Fibroblast of skin of left biceps (primary cell): ENCODE measurements at places on chromosomes 2 and 18.

GRCh38 chr2:103980401-103980800 is 873.5 kb upstream of the POU3F3 start:
- no peak for DNase-seq

- DNase-seq, result peak; percentile 97
These were observed 97.0 kb upstream of the CD226 start for GRCh38 chr18:70044632-70045031.

- no peak for DNase-seq
These were observed 39.3 kb upstream of the ITSN2 start for GRCh38 chr2:24399434-24400206.

- peak; percentile 73 for DNase-seq
These were observed 2.3 kb downstream of the KCNE4 start for GRCh38 chr2:223054193-223054781.

DNA sequence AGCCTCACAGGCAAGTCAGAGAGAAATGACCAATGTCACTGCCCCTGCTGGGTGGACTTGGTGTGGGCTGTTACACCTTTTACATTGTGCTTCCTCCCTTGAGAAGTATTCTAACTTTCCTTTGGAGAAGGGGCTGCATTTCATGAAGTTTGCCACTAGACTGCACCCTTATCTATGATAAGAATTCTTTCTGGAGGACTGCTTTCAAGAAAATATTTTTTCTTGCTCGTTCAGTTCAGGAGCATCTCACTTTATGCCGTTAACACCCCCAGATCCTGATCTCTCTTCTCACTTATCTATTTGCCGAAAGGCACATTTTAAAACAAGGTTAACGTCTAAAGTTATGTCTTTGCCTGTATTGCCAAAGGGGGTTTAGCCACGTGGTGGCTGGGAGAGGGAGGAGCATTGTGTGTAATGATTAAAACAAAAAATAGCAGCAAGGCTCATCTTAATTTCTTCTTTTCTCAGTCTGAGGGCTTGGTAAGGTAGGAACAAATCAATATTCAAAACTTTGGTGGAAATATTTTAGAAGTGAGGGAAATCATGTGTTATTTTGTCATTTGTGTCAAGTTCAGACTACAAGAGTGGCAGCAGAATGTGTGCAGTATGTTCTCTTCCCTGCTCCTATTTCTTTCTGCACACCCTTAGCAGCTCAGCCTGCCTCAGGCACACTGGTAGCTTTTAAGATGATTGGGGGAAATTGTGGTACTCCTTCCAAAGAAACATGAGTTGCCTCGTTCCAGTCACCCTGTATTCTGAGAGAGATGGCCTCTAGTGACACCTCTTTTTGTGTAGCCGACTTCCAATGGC is 1.6 kb upstream of the IGFBP5 start:
- DNase-seq, result no peak

- no peak for DNase-seq
These were observed 93.9 kb downstream of the ACVR1 start for GRCh38 chr2:157782057-157782845.

GRCh38 chr2:160315337-160315736 is 115.3 kb upstream of the ITGB6 start:
- DNase-seq, result peak; percentile 42

DNA sequence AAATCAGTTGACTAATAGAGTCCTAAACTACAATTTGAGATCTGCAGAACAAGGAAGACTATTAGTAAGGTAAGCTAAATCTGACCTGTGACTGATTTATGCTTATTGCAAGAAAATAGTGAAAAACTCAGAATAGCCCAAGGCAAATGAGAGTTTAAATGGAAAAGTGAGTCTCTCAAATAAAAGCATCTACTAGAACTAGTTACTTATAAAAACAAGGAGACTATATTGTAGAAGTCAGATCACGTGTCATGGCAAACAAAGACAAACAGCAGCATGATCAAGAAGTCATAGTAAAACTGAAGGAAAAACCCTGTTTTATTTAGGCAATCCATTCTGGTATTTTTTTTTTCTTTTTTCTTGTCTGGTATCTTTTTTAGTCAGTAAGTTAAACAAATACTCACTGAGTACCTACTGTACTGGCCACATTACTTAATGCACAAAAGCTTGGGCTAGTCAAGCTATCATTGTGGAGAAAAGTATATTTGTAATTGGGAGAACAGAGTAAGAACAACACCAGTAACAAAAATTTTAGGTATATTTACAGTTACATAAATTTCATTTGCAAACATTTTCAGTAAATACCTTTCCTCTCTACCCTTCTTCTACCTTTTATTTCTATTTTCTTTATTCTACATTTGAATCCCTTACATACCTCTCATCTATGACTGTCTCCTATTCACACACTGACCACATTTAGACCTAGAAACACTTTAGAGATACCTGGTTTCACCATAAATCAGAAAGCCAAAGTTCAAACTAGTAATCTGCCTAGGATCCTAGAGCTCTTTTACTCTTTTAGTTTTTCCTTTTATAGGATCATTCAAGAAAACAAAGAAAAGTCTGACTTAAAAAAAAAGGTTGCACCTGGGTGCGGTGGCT is 23.7 kb downstream of the CCDC88A start:
- no peak for DNase-seq

GRCh38 chr2:160660741-160661140 is 167.1 kb upstream of the RBMS1 start:
- no peak for DNase-seq

GRCh38 chr2:86068136-86068588 is 37.5 kb downstream of the POLR1A start:
- no peak for DNase-seq

DNA sequence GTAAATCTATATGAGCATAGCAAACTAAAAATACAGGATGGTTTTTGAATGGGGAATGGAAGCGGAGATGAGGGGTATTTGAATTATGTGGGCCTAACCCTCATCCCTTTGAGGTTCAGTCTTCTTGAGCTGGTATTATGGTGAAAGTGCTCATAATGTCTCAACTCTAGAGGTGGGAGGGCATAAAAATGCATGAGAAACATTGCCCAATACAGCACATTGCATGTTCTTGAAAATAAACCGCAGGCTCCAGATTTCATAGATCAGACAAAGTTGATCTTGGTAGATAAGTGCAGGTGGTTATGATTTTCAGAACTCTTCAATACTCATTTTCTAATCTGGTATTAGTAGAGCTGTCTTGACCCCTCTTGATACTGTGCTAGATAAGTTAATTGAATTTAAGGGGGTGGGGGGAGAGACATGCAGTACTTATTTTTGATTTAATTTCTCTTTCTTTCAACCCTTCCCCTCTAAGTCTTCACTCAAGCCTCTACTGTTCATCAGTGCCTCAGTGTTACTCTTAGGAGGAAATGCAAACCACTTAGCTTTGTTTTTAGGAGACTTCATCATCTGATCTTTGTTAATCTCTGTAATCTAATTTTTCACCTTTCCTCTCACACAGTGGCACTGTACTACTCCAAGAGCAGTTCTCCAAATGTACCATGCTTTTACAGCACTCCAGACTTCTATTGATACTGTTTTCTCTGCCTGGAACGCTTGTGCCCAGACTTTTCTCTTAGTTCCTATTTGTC is 22.2 kb downstream of the XRCC5 start:
- no peak for DNase-seq

DNA sequence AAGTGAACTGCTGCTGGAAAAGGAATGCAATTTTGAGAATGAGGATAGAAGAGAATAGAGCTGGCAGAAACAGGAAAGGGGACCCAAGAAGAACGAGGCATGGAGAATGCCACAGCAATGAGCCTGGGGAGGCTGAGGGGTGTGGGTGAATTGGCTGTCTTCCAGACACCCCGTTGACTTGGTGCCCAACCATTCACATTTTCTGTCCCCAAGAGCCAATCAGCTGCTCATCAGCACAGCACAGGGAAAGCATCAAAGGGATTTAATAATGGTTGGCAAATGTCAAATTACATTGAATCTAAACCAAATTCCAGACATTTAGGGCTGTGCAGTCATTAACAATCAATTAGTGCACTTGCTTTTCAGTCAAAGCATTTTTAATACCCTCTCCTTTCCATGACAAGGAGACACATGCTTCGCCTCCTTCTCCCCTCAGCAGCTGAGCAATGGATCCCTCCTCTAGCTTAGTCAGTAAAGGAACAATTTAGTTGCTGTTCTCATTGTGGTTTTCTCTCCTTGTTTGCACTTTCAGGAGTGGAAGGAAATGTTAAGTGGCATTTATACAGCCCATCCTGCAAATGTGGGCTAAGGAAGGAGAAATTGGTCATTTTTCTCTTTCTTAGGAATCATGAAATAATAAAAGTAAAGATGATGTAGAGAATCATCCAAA is 98.8 kb downstream of the KLF7 start:
- no peak for DNase-seq

- no peak for DNase-seq
These were observed 49.9 kb downstream of the CD8B2 start for GRCh38 chr2:106537047-106537446.

- DNase-seq, result no peak
These were observed 70.1 kb downstream of the SUCLG1 start for GRCh38 chr2:84388921-84389490.

DNA sequence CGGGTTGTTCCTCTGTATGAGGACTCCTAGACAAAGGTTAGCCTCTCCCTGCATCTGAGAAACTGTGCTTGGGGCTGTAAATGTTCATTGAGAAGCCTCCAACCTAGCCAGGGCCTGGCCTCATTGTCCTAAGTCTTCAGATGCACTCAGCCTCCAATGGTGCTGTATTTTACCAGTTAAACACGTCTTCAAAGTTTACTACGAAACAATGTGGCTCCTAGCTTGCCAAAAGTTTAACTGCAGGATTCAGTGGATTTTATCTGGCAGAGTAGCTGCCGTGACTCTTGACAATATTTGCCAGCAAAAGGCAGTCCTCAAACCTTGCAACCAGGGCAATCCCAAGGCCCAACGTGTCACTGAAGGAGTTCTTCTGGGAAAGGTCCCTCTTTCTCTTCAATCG is 1.1 kb downstream of the PID1 start:
- DNase-seq, result no peak
